HT1080 (cell line): ENCODE measurements at places on chromosomes 1 and 21. TPM values are rescaled to one million over a fixed set of nuclear protein-coding genes. Genes with fewer than 3 reads are reported as not detected.

SDCCAG8 gene
- 31.6 and 39.9 TPM in 2 replicates for total RNA-seq

- no peak for DNase-seq
Measured at GRCh38 chr1:101008229-101008834, 17.3 kb downstream of the DPH5 start.

GRCh38 chr1:78044796-78045562, 787 bp upstream of the GIPC2 start:
- DNase-seq, result no peak

DNA sequence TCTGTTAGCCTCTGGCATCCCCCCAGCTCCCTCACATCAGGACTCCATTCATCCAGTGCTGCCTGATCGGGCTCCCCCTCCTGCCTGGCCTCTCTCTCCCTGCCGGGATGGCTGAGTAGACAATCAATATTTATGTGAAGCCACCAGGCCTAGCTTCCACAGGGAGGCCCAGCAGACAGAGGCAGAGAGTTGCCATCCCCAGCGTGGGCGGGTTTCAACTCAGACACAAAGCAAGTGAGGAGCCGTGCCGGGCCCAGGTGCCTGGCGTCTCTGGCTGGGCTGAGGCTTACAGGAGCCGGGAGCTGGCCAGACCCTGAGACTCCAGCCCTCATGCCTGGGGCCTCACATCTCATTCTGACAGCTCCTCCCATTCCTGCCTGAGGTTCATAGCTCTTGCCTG, 34.5 kb upstream of the ATP2B4 start:
- DNase-seq, result no peak

- DNase-seq, result no peak
Measured at GRCh38 chr1:241118049-241118448, 239.0 kb downstream of the RGS7 start.

- no peak for DNase-seq
Measured at GRCh38 chr1:64525116-64525686, 55.3 kb downstream of the CACHD1 start.

GRCh38 chr1:166062421-166063070, 104.3 kb downstream of the FAM78B start:
- no peak for DNase-seq
